ENCODE measurements at places on chromosomes 16 and 17.

- no peak for DNase-seq
Measured at GRCh38 chr17:66777689-66778225, 57.2 kb upstream of the CACNG5 start.

DNA sequence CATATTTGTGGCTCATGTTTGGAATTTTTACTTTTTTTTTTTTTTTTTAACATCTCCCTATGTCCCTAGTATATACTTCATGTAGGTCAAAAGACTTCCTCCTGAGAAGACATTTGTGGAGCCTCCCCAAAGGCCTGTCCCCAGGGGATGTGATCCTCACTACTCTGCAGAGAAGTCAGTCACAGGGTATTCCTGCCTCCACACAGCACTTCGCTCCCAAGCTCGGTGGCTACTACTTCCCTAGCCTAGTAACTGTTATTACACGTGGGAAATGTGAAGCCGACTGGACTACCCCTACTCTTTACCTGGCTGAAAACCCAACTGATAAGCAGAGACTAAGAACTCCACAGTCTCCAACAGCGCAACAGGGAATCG, 116.8 kb downstream of the HIC1 start:
- DNase-seq, result no peak

- no peak for DNase-seq
Measured at GRCh38 chr16:2609827-2610470, 72.1 kb downstream of the PDPK1 start.

DNA sequence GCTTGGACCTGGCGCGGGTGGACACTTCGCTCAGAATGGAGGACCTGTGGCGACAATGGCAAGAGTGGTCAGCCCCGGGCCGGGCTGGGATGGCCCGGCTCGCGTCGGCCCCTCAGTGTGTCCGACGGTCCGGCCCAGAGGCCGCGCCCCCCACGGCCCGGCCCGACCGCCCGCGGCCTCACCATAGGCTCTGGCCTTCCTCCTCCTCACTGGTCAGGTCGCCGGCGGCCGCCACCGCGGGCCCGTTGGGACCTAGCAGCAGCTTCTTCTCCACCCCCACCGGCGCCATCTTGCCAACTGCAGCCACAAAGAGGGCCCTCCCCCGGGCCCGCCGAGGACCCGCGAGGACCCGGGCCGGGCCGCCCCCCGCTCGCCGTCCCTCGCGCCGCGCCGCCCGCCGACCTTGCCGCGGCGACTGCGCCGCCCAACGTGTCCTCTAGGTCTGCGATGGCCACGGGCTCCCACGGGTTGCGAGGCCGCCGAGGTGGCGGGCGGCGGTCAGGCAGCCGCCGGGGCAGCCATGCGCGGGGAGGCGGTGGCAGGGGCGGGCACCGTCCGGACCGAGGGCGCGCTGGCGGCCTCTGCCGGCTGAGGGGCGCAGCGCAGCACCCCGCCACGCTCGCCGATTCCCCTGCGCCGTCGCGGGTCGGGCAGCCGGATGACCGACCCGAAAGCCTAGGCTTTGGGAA, at the start of gene DYNC1LI2:
DYNC1LI2 (minus strand) TSS at position 307 of the 689 bp plus-strand sequence; CDS start at position 289, 18 bp downstream.
- DNase-seq, result peak; percentile 84

DNA sequence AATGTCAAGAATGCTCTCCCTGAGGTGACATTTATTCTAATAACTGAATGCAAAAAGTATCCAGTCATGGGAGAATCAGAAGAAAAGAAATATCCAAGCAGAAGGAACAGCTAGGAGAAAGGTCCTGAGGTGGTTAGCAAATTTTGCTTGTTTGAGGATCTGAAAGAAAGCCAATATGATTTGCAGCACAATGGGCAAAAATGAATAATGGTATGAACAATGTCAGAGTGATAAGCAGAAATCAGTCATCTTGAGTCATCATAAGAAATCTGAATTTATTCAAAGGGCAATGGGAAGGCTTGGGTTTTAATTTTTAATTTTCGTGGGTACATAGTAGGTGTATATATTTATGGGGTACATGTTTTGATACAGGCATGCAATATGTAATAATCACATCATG, 68.5 kb downstream of the BRIP1 start:
- DNase-seq, result no peak

DNA sequence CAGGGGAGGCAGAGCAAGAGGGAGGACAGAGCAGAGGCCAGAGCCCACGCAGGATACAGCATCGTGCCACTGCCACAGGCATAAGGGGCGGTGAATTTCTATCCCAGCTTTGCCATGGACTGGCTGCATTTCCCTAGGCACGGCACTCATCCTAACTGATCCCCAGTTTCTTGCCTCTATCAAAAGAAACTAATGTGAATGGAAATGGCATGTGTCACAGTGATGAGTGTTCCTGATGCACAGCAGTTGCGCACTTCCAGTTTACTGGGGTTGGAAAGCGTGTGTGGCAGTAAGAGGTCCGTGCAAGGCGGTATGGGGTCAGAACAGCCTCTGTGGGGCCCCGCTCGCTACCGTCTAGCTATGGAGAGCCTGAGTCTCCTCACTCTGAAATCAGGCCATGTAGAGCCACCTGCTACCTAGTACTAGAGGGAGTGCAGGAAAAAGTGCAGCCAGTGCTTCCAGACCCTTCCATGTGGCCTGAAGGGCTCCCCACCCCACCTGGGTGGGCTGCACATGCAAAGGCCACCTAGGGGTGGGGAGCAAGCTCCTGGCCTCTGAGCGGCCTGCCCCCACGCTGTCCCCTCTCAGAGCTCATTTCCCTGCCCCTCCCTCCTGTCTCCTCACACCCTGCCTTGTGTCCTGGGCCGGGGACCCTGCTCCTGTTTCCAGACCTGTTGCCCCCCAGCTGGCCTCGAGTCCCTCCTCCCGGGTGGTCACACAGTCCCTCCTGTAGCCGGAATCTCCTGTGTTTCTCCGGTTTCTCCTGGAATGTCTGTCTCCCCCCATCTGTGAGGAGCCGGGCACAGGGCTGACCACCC, 5.0 kb upstream of the KCNJ18 start:
- DNase-seq, result no peak

- no peak for DNase-seq
Measured at GRCh38 chr17:74012465-74012864, 191.0 kb upstream of the RPL38 start.

DNA sequence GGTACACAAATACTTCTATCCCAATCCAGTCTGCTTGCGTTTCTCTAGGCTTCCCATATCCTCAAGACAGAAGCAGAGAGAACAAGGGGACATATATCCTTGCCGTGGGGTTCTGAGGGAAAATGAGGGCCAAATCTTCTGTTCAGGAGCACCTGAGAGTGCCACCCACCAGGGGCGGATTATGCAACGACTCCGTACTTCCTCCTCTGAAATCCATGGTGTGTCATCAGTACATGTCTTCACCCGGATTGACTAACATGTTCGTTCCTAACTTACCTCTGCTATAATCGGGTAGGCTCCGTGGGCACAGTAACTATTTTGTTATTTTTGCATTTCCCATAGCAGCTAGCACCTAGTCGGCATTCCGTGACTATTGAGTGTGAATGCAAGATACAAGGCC, 7.8 kb upstream of the ZNF200 start:
- no peak for DNase-seq

DNA sequence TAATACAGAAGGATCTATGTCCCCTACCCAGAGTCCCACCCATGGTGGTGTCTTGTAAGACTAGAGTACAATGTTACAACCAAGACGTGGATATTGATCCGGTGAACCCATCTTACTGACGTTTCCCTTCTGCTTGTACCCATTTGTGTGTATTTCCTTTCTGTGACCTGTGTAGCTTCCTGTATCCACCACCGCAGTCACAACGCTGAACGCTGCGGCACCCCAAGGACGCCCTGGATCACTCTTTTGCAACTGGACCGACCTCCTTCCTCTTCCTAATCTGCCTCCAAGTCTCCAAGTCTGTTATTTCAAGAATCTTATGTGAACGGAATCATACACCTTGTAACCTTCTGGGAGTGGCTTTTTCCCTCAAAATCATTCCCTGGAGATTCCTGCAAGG, 33.5 kb upstream of the CBX4 start:
- no peak for DNase-seq

DNA sequence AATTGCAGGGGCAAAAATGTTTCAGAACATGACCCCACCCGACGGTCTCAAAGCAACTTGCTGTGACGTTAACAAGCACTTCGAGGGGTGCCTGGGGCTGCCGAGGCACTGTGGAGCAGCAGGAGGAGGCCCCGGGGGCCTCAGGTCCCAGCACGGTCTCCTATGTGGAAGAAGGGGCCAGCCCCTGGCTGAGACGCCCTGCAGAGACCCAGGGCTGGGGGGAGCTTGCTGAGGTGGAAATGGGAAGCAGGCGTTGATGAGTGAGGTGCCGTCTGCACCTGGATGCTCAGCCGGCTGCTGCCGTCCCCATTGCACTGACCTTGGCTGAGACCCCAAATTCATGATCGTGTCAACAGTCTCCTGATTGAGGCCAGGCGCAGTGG, 46.5 kb downstream of the NT5M start:
- DNase-seq, result no peak

GRCh38 chr16:79317521-79317920, 283.0 kb downstream of the MAF start:
- DNase-seq, result no peak

- DNase-seq, result no peak
Measured at GRCh38 chr17:77882481-77883212, 75.9 kb upstream of the TNRC6C start.

GRCh38 chr17:32880671-32881453, 3.9 kb upstream of the MYO1D start:
- DNase-seq, result no peak

DNA sequence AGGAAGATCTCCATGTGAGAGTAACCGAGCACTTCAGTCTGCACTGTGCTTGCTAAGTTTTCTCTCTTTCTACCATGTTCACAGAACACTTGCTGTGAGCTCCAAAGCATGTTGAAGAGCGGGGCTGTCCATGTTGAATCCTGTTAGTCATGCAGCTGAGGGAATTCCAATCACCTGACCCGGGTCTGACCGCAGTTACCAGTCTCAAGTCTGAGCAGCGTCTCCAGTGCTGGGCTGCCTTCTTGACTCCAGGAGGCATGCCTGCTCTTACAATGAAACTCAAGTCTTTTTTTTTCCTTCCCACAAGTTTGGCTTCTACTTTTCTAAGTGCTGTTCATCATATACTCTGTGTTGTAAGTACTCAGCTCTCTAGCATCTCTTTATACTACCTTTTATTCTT, 44.3 kb downstream of the HOXB1 start:
- DNase-seq, result no peak

GRCh38 chr16:84082835-84083569, 33.7 kb downstream of the MBTPS1 start:
- DNase-seq, result no peak

- DNase-seq, result no peak
Measured at GRCh38 chr17:41002814-41003213, 3.1 kb upstream of the KRTAP3-2 start.

GRCh38 chr17:48577946-48578615, at the start of gene HOXB4:
HOXB4 (minus strand) TSS chr17:48578350; CDS start chr17:48578319, 31 bp downstream.
- peak; percentile 53 for DNase-seq

DNA sequence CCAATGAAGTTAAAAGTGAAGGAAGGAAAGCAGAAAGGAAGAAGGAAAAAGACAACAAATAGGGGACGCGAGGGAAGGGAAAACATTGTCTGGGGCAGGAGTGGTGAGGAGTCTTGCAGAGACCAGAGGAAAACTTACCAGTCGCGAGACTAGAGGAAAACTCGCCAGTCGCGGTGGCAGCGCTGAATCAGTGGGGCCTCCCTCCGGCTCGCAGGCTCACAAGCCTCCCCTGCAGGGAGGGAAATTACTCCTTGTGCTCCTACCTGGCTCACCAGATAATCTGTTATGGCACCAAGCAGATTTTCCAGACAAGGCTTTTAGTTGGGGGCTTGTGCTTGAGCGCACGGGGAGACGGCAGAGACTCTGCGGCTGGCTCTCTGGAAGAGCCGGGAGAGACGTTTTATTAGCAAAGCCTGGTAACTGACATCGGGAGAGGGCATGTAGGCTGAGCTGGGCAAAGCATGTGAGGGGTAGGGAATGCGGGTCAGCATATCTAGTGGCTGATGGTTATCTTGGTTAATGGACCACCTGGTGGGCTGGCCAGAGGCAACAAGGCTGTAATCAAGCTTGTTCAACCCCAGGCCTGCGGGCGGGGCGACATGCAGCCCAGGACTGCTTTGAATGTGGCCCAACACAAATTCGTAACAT, 37.1 kb downstream of the LCMT1 start:
- DNase-seq, result no peak

DNA sequence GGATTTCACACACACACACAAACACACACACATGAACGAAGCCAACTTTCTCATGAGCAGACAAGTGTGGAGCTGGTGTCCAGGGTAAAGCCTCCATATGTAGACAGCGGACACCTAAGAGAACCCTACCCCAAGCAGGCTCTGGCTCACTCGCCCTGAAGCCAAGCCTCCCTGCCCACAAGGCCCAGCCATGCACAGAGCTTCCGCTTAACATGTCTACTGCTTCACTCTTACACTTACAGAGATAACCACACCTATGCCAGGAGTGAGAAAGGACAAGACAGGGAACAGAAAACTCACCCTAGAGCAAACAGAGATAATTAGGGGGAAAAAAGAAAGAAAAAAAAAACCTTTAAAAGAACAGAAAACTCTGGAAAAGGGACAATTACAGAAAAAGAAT, 67.5 kb downstream of the CYTH1 start:
- DNase-seq, result no peak

- no peak for DNase-seq
Measured at GRCh38 chr17:27459433-27459832, 3.2 kb downstream of the KSR1 start.

GRCh38 chr17:39198186-39198566, 707 bp upstream of the CACNB1 start:
- no peak for DNase-seq

Measured in liver (tissue), 10 donors.